Testis (tissue), 5 donors: ENCODE measurements at places on chromosomes 6 and 20.

DNA sequence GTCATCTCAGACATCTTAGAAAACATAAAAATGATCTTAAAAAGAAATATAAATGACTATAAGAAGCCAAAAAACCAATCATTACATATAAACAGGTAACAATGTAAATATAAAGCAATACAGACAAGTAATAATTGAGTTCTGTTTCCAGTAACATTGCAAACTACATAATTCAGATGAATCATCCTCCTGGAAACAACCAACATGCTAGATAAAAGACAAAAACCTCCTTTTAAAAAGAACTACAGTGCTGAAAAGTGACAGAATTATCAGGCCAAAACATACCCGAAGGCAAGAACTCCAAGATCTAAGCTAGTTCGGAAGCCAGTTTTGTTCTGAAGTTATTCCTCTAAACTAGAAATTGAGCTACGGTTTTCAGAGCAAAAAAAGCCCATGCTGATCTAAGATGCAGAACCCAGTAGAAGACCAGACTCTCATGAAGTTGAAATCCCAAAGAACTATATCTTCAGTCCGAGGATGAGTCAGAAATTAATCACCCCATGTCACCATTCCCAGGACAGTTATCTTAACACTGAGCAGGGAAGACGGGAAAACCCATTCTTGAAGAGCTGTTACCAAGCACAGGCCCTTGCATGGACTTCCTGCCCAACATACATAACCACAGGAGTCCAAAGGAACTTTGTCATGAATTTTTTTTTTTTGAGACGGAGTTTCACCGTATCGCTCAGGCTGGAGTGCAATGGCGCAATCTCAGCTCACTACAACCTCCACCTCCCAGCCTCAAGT, 9.8 kb downstream of the PGM3 start:
- DNase-seq = no peak

- DNase-seq = no peak
Measured at GRCh38 chr6:53041356-53041755, 23.8 kb upstream of the FBXO9 start.

DNA sequence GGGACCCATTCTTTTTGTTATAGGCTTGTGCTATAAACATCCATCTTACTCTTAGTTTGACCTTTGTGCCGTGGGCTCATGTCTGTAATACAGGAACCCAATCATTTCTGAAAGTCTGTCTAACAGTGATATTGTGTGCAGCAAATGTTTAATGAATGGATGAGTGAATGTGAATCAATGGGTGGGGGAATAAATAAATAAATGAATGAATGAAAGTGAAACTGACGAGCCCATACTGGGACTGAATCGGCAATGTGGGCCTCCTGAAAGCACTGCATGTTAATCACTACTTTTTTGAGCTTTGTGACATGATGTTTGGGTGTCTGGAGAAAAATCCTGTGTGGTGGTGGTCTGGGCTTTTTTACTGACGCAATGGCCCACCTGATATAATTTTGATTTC, 175.0 kb downstream of the GMPR start:
- no peak for DNase-seq

DNA sequence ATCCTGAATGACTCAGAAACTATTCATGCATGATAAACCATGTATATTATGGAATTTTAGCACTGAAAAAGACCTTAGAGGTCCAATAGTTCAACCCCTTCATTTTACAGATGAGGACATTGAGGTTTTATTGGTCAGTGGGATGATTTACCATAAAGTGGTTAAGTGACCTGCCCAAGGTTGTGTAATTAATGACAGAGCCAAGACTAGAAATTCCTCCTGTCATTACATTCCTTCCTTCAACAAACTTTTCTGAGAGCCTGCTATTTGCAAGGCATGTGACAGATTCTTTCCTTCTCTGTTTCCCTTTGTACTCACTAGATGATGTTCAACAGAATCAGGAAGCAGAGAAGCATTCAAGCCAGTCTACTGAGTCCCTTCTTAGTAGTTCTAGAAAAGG, 170.7 kb upstream of the KCNK16 start:
- DNase-seq = no peak

- DNase-seq = no peak
Measured at GRCh38 chr6:27767851-27768250, 144.3 kb downstream of the OR2B2 start.

DNA sequence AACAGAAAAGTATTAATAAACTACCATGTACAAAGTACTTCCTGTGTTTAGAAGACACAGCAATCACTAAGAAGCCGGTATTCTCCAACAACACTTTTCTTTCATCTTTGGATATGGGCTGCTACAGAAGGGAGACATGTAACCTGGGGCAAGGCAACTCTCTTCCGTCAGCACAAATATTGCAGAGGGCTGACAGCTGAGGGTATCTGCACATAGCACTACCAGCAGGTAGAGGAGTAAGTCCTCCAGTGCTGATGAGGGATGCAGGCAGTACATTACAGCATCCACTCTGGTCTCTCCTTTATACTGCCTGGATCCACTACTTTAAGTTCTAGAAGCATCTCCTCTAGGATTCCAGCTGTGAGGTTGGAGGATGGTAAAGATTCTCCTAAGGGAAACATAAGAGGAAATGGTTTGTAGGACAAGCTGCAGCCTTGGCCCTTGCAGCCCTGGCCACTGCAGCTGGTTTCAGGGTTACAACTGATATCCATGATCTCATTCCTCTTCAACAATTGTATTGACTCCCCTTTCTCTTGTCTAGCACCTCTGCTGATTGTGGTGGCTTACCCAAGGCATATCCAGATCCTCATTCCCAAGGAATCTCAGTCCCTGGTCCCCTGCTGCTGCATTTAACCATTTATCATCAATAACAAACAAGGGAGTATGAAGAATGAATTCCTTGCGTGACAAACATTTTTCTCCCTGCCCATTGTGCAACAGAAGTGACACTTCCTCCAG, 110.7 kb upstream of the ADGRF1 start:
- no peak for DNase-seq

DNA sequence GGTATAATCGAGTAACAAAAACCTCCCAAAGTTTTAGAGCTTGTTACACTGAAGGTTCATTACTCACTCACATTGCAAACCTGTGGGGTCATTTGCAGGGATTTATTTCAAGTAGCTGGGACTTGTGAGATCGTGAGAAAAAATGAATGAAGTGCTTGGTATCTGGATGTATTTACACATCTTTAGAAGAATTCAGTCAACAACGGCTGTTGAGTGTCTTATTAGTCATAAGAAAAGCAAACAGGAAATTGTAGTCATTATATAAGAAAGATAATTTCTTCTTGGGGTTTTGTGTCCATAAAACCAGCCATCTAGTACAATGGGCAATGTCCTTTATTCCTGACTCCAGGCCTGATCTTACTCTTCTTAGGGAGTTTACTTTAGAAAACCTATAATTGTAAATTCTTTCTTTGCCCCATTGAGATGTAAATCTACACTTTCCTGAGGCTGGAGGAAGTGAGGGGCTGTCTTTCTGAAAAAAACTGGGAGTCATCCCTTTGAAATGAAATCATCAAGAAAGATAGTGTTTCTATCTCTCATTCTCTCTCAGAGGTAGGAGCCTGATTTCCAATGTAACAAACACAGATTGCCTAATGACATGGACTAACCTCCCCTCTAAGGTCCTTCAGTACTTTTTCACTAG, 202.5 kb upstream of the ASCC3 start:
- DNase-seq = no peak
